ENCODE measurements at places on chromosomes 3 and 15.

- no peak for DNase-seq
These were observed 73.6 kb downstream of the APBA2 start for GRCh38 chr15:28959326-28959725.

DNA sequence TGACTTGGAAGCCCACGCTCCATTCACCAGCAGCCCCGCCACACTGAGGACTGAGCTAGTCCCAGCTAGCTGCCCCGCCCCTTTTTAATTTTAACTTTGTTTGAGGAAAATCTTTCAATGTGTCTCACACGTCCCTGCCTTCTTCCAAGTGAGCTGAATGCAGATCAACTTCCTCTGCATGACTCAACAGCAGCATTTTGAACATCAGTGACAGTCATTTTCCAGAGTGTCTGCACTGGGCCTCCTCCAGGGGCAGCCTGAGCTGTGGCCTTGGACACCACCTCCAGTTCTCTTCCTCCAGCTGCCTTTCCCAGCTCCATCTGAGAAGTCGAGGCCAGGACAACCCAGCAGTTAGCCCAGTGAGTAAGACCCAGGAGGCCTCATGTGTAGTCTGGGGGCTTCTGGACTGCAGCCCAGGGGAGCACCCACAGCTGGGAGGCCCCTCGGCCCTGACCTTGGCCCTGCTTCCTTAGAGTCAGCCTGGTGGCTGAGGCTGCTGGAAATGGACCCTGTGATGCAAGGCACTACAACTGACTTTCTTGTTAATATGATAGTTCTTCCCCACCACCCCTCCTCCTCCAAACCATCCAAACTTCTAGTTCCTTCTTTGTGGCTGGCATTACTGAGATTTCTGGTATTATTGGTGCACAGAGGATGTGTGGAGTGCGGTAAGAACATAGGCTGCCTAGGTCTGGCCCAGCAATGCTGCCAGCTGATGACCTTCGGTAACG lies 21.4 kb upstream of the ESYT3 start:
- no peak for DNase-seq

GRCh38 chr3:190092250-190092649 lies 28.4 kb downstream of the P3H2 start:
- no peak for DNase-seq

GRCh38 chr15:92938387-92938786 lies 38.3 kb downstream of the CHD2 start:
- no peak for DNase-seq

GRCh38 chr15:71612869-71613268 lies 197.5 kb upstream of the NR2E3 start:
- DNase-seq: no peak

DNA sequence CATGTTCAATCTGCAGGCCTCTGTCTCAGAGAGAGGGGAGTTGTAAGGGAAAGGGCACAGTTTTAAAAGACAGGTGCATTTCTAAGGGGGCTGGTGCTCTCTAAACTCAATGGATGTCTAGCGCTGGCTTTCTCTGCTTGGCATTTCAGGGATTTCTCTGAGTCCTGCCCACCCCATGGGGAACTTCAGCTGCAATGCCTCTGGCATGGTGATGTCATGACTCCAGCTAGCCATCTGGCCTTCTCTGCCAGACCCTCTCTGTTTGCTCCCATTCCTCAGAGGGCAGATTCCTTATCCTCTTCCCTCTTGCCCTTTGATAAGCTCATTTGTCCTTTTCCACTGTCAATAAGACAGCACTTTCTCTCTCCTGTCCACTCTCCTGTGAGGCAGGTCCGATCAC lies 40.8 kb downstream of the RPLP1 start:
- DNase-seq: no peak

DNA sequence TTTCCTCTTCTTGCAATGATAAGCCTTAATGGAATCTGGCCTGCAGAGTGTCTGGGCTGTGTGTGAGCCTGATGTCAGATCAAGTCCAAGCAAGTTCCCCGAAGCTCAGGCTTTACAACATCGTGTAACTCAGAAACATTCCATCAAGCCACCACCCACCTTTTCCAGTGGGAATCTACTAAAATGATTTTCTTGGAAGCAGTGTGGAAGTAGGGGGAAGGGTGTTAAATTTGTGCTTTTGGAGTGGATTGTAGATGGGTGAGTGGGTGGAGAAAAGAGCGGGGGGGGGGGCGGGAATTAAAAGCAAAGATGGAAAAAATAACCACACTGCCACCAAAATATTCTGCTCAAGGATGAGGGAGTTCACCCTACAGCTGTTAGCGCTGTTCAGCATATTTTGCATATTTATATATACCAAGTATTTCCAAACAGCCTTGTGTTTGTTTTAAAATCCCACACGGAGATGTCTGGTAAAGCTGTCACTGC lies 53.6 kb downstream of the VGLL3 start:
- DNase-seq: no peak
